ENCODE measurements at places on chromosomes 1 and 21. TPM values are rescaled to one million over a fixed set of nuclear protein-coding genes. Genes with fewer than 3 reads are reported as not detected.

The BLACAT1 gene
- total RNA-seq = not detected

The CHIT1 gene
- total RNA-seq = under 0.01 TPM

The CDC42BPA gene
- 113 TPM for total RNA-seq

The TEX38 gene
- total RNA-seq = not detected

The AXDND1 gene
- not detected for total RNA-seq

The TNFRSF18 gene
- not detected for total RNA-seq

The PTPN22 gene
- 0.86 TPM for total RNA-seq

The GUCA2B gene
- total RNA-seq = not detected

The TMOD4 gene
- not detected for total RNA-seq

The LCE2B gene
- total RNA-seq = not detected

The SH2D5 gene
- 3.9 TPM for total RNA-seq

The OPRD1 gene
- not detected for total RNA-seq

The YARS1 gene
- total RNA-seq = 137 TPM

The ATP1A1 gene
- total RNA-seq = 87.0 TPM

The UROD gene
- total RNA-seq = 136 TPM

The FTCD gene
- 0.43 TPM for total RNA-seq

The MYOM3 gene
- under 0.01 TPM for total RNA-seq

The KCNA10 gene
- total RNA-seq = not detected

The MCOLN2 gene
- total RNA-seq = 1.7 TPM

The LGR6 gene
- not detected for total RNA-seq

The C1orf21 gene
- 3.9 TPM for total RNA-seq

The UBL4B gene
- total RNA-seq = not detected

The S100A3 gene
- 20.3 TPM for total RNA-seq

The CFHR3 gene
- total RNA-seq = not detected

The GFI1 gene
- total RNA-seq = under 0.01 TPM

The MASP2 gene
- total RNA-seq = not detected

The LENEP gene
- 0.43 TPM for total RNA-seq

All from fibroblast of villous mesenchyme (primary cell).